ENCODE measurements at places on chromosomes 4 and X. TPM values are rescaled to one million over a fixed set of nuclear protein-coding genes. Genes with fewer than 3 reads are reported as not detected.

DNA sequence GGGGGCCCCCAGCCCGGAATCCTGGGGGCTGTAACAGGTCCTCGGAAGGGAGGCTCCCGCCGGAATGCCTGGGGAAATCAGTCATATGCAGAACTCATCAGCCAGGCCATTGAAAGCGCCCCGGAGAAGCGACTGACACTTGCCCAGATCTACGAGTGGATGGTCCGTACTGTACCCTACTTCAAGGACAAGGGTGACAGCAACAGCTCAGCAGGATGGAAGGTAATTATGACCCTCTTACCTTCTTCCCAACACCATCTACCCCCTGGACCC is 1.0 kb downstream of the FOXO4 start:
- no peaks in the 10 kb centered on the region for H3K27me3 ChIP-seq
- H3K36me3 ChIP-seq, result no peaks in the 10 kb centered on the region
- H3K27ac ChIP-seq, result no peak overlapping the region
- peaks cover 13% of the 10 kb centered on the region for H3K4me1 ChIP-seq
- peak overlapping the region; percentile 49 for H3K4me3 ChIP-seq

DNA sequence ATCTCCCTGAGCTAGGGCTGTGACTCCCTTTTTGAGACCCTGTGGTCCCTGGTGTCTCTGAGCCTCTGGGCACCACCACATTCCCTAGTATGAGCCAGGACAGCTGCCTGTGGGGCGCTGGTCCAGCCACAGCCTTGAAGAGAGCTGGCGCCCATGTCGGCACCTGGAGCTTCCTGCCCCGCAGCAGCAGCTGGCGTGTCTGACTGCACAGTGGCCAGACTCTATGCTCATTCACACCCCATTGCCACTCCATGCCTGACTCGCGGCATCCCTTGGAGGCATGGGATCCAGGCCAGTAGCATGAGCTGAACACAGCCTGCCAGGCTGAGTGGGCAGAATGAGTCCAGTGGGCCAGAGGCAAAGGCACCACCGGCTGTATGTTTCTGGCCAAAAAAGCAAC is 8.3 kb upstream of the SPP1 start:
- no peaks in the 10 kb centered on the region for H3K36me3 ChIP-seq
- H3K27me3 ChIP-seq, result no peaks in the 10 kb centered on the region
- no peak for DNase-seq
- H3K27ac ChIP-seq, result no peak overlapping the region

- DNase-seq, result no peak
- H3K36me3 ChIP-seq, result no peaks in the 10 kb centered on the region
- H3K27me3 ChIP-seq, result no peaks in the 10 kb centered on the region
- H3K4me3 ChIP-seq, result no peak overlapping the region
Measured at GRCh38 chr4:8590546-8590880, 2.1 kb upstream of the CPZ start.

Gene RBMX2
- 25.2 TPM for total RNA-seq

- peaks cover 62% of the 10 kb centered on the region for H3K36me3 ChIP-seq
- no peaks in the 10 kb centered on the region for H3K27me3 ChIP-seq
- H3K4me3 ChIP-seq, result no peak overlapping the region
- peaks cover 12% of the 10 kb centered on the region for H3K4me1 ChIP-seq
- no peak for DNase-seq
Measured at GRCh38 chr4:102614801-102615200, 113.6 kb downstream of the NFKB1 start.

Gene RNF128
- not detected for total RNA-seq

Gene S100P
- not detected for total RNA-seq

DNA sequence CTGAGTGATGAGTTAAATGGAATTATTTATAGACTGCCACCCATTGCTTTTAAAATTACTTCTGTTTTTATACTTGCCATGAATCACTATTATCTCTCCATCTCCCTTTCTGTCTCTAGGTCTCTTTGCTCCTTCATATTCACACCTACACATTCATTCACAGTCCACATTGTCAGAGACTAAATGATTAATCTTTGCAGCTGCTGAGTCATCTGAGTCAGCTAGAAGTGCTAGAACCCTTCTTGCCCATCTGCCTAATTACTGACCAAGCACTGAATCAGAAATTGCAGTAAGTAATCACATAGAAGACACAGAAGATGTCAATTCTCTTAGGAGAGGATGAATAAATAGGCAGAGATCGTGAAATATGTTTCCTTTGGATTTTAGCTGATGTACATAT is 31.6 kb upstream of the RPS6KA6 start:
- H3K4me1 ChIP-seq, result no peaks in the 10 kb centered on the region
- no peak overlapping the region for H3K4me3 ChIP-seq
- H3K27ac ChIP-seq, result no peak overlapping the region
- H3K27me3 ChIP-seq, result no peaks in the 10 kb centered on the region

GRCh38 chrX:19647731-19648588 is 132.7 kb upstream of the MAP3K15 start:
- DNase-seq, result no peak
- peaks cover 10% of the 10 kb centered on the region for H3K36me3 ChIP-seq
- no peak overlapping the region for H3K4me3 ChIP-seq
- H3K27ac ChIP-seq, result no peak overlapping the region

Gene TXK
- 0.79 TPM for total RNA-seq

- no peak for DNase-seq
- no peaks in the 10 kb centered on the region for H3K36me3 ChIP-seq
- H3K27me3 ChIP-seq, result no peaks in the 10 kb centered on the region
Measured at GRCh38 chrX:15269618-15270521, at the start of gene ASB9. ASB9 (minus strand) TSS chrX:15270083; CDS start chrX:15269874, 209 bp downstream.

- no peaks in the 10 kb centered on the region for H3K27me3 ChIP-seq
- H3K36me3 ChIP-seq, result no peaks in the 10 kb centered on the region
- H3K27ac ChIP-seq, result no peak overlapping the region
- no peak overlapping the region for H3K4me3 ChIP-seq
- H3K4me1 ChIP-seq, result no peaks in the 10 kb centered on the region
- DNase-seq, result no peak
Measured at GRCh38 chr4:170122252-170122651, 32.5 kb upstream of the AADAT start.

Gene FAM9B
- not detected for total RNA-seq

DNA sequence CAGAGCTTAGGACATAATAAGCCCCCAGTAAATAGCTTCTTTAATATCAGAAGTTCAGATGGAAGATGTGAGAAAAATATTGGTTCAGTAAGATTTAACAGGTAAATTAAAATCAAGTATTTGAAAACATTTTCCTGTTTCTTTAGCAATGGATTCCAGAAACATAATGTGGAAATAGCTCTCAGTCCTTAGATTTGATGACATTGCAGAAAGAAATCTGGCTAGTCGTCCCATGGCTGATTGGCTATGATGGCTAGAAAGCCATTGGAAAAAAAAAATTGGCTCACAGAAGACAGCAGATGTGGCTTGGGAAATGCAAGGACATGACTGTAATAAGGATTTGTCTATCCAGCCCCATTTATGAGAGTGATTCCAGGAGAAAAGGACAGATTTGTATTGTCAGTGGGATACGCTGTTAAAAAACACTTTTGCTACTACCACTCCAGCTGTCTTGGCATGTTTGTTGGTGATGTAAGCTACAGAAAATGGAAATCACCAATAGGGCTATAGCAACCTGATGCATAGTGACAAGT is 78.3 kb downstream of the AR start:
- H3K27ac ChIP-seq, result no peak overlapping the region
- no peaks in the 10 kb centered on the region for H3K4me1 ChIP-seq
- DNase-seq, result no peak
- no peaks in the 10 kb centered on the region for H3K36me3 ChIP-seq

Gene HSD17B13
- 0.39 TPM for total RNA-seq

DNA sequence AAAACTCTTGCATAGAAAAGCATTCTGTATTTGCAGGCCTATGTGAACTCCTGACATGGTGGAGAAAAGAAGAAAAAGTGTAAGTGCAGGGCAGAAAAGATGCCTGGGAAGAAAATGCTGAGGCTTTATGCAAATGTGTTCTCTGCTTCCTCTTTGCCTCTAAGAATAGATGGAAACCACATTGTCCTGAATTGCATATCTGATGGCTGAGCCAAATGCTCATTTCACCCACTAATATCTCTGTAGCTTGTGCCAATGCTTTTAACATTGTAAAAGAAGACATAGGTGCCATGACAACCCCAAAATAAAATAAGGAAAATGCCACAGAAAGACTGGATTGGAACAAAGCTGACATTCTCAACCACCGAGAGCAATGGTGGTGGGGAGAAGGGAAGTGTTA is 307.4 kb downstream of the GRIA2 start:
- H3K4me3 ChIP-seq, result no peak overlapping the region
- no peak overlapping the region for H3K27ac ChIP-seq
- DNase-seq, result no peak
- H3K27me3 ChIP-seq, result no peaks in the 10 kb centered on the region
- H3K36me3 ChIP-seq, result no peaks in the 10 kb centered on the region

- H3K4me3 ChIP-seq, result no peak overlapping the region
- no peak for DNase-seq
- H3K36me3 ChIP-seq, result no peaks in the 10 kb centered on the region
- H3K27me3 ChIP-seq, result no peaks in the 10 kb centered on the region
- H3K27ac ChIP-seq, result no peak overlapping the region
Measured at GRCh38 chr4:150681063-150681462, 99.1 kb downstream of the MAB21L2 start.

Gene NLRP2B
- total RNA-seq, result not detected

GRCh38 chr4:153494562-153494961 is 28.4 kb downstream of the TMEM131L start:
- H3K36me3 ChIP-seq, result peaks cover 2% of the 10 kb centered on the region
- peak overlapping the region; percentile 98 for H3K27ac ChIP-seq
- no peak for DNase-seq
- H3K4me3 ChIP-seq, result no peak overlapping the region

Gene SYNPO2
- total RNA-seq, result 0.10 TPM

- H3K4me3 ChIP-seq, result no peak overlapping the region
- H3K27me3 ChIP-seq, result no peaks in the 10 kb centered on the region
- DNase-seq, result no peak
- H3K27ac ChIP-seq, result no peak overlapping the region
- no peaks in the 10 kb centered on the region for H3K4me1 ChIP-seq
- H3K36me3 ChIP-seq, result no peaks in the 10 kb centered on the region
Measured at GRCh38 chr4:53477636-53478035, 100.2 kb downstream of the FIP1L1 start.

Data from B cell (primary cell).